ENCODE measurements at places on chromosomes 1 and 21. TPM values are rescaled to one million over a fixed set of nuclear protein-coding genes. Genes with fewer than 3 reads are reported as not detected.

DNA sequence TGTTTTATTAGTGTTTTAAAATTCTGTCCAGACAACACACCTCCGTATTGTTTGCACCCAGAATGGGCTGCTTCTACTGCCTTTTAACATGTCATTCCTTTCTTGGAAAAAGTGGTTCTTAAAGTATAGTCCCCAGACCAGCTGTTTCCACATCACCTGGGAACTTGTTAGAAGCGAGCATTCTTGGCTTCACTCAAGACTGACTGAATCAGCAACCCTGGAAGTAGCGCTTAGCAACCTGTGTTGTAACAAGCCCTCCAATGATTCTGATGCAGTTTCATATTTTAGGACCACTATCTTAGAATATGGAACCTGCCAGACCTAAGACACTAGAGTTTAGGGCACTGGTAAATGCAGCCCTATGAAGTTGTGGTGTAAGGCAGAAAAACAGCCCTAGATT lies 6.0 kb upstream of the PPIE start:
- DNase-seq: no peak

Gene LRRC3
- under 0.01 TPM for total RNA-seq

- peak; percentile 43 for DNase-seq
These were observed 20.2 kb downstream of the NFYC start for GRCh38 chr1:40711465-40712404.

GRCh38 chr1:84156210-84156621 lies 12.1 kb downstream of the PRKACB start:
- peak; percentile 74 for DNase-seq

- no peak for DNase-seq
These were observed 21.1 kb downstream of the PRXL2B start for GRCh38 chr1:2607641-2608091.

- DNase-seq: no peak
These were observed 25.0 kb downstream of the CD244 start for GRCh38 chr1:160837558-160838205.

Gene PLXNA2
- total RNA-seq: 1.9 TPM

DNA sequence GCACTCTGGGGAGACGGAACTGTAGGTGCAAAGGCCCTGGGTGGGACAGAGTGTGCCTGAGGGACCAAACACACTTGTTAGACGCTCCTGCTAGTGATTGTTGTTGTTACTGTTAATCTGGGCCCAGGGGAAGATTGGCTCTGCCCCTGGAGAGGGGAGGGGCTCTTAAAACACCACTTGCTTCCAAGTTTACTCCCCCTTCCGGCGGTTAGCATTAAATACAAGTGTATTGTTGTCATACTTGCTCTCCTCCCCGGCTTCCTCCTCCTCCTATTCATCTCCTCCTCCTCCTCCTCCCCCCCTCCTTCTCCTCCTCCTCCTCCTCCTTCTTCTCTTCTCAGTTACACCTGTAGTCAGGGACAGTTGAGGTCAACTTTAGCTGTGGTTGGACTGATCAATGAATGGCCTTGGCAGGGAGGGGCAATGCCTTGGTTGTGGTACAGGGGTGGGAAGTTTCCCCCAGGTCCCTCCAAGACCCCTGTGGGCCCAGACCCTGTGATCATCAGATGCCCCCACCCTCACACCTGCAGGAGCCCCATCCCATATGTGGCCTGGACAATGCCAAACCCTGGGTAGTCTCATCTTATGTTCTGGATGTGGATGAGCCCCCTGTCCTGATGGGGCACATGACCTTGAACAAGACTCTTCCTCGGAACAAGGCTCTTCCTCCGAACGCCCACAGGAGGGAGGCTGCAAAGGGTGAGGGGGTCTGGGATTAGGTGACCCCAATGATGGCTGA lies 217.3 kb downstream of the PTPRU start:
- peak; percentile 62 for DNase-seq

DNA sequence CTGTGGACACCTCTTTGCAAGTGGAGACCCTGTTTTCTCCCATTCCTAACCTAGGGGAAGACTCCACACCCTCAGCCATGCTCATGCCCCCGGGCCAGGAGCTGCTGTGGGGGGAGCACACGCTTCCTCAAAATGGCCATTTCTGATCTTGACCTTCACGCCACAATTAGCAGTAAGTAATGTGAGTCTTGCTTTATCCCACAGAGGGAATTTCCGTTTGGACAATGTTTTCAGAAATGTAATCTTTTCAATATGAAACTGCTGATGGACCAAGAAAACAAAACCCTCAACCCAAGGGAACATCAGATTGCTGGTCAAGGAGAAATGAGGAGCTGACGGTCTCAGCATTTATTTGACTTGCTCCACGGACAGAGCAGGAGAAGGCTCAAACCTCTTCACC lies 8.3 kb upstream of the KCNE1 start:
- DNase-seq: no peak

Gene FHAD1
- under 0.01 TPM for total RNA-seq

DNA sequence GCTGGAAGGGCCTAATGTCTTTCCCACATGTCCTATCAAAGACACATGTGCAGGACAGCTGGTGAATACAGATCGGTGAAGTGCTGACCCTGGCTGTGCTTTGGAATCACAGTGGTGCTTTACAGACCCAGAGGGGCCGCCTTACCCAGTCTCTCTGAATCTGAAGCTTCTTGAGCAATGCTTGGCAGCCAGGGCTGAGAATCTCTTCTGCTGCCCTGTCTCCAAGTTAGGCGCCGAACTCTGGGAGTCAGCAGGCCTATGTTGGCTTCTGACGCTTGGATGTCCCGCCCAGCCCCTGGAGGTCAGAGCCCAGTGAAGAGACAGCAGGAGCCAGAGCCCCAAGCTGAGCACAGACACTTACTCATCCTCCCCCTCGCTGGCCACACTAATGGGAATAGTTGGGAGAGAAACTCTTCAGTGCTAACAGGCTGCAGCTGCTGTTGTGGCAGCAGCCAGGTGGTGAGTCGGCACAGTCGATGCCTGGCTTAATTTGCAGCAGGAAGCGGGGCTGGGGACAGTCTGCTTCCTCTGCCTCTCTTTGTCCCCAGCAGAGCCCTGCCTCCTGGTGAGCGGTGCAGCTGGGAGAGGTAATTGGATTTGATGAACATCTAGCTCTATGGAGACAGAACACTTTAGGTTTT lies 68.1 kb downstream of the URB2 start:
- DNase-seq: peak; percentile 62

Gene NPHS2
- not detected for total RNA-seq

DNA sequence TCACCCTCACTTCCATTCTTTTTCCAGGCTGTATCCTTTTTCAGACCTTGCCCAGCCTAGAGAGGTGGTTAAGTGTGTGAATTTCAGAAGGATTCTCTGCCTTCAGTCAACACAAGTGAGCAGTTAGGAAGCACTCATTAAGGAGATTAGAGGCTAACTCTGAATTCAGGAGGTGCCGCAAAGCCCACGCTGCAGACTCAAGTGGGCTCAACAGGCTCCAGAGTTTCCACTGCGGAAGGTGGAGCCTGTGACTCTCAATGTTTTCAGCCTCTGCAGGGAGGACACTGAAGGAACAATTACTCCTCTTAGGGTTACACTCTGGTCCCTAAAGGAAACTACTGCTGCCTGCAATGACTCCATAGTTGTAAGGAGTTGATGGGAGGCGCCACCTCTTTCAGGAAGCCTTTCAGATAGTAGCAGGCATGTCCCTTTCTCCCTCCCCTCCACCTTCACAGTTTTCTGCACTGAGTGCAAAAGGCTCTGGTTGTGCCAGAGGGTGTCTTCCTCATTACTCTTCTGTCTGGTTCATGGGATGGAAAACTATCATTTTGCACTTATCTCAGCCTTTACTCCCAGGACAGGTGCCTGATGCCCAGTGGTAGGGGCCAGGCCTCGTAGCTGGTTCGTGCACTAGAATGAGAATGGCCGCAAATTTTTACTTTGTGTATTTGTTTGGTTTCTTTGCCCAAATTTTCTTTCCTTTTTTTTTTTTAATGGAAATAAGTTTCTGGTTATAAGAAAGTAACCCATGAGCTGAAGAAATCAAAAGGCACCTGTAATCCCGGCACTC lies 55.2 kb upstream of the SELENON start:
- no peak for DNase-seq

GRCh38 chr1:61370177-61370912 lies 288.0 kb downstream of the NFIA start:
- no peak for DNase-seq

GRCh38 chr1:85894651-85895050 lies 186.4 kb upstream of the ZNHIT6 start:
- DNase-seq: peak; percentile 52

DNA sequence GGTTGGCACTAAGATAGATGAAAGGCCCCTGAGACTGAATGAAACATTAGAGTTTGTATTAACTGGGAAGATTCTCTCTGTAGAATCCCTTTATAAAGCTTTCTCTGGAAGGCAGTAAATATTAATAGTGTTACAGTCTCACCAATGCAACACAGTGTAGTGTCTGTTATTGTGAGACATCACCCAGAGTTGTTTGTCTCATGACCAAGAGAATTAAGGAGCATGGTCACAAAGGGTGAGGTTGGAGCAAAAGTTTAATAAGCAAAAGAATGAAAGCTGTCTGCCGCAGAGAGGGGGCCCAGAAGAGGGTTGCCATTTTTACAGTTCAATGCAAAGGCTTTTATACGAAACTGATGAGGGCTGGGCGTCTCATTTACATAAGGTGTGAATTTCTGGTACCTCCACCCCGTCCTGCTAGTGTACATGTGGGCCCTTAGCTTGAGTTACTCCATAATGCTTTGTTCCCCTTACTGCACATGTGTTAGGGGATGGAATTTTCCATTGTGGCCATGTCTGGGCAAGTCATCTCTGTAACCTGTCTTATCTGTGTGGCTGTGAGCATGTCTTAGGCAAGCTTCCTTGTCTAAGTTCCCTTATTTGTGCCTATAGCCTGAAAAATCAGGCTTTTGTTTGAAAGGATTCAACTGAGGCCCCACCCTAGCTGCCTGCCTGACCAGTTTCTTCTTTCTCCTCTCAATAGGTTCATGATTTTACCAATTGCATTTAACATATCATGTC lies 184.1 kb downstream of the RASAL2 start:
- peak; percentile 30 for DNase-seq

DNA sequence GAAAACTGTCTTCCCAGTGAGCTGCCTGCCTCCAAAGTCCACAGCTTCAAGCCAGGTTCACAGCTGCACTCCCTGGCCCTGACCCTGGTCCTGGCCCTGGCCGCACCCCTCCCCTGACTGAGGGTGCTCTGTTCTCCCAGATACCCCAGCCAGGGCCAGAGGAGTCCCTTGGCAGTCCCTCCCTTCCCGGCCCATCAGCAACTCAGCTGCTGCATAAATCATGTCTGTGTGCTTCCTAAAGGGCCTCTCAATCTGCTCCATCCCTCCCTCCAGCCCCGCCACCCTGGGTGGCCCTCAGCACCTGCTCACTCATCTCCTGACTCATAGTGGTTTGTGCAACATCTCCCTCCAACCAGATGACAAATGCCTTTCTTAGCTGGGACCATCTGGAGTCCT lies 24.8 kb upstream of the C1orf174 start:
- no peak for DNase-seq

DNA sequence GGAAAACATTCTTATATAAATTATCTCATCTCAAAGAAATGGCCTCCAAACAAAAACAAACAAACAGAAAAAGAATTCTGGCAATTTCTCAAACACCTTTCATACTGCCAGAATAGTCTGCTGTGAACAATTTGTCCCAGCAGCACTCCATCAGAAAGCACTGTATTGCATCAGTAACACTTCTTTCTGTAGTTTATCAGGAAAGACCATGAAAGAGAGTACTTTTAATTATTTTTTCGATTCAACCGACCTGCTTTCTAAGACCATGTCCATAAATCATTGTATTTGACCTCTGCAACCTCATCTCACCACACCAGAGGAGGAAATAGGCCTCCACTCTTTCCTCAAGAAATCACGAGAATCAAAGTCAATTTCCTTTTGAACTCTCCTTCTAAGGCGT lies 1579.9 kb downstream of the MRPL39 start:
- no peak for DNase-seq

Gene PGBD5
- not detected for total RNA-seq

Gene DNAJB4
- 57.0 TPM for total RNA-seq

DNA sequence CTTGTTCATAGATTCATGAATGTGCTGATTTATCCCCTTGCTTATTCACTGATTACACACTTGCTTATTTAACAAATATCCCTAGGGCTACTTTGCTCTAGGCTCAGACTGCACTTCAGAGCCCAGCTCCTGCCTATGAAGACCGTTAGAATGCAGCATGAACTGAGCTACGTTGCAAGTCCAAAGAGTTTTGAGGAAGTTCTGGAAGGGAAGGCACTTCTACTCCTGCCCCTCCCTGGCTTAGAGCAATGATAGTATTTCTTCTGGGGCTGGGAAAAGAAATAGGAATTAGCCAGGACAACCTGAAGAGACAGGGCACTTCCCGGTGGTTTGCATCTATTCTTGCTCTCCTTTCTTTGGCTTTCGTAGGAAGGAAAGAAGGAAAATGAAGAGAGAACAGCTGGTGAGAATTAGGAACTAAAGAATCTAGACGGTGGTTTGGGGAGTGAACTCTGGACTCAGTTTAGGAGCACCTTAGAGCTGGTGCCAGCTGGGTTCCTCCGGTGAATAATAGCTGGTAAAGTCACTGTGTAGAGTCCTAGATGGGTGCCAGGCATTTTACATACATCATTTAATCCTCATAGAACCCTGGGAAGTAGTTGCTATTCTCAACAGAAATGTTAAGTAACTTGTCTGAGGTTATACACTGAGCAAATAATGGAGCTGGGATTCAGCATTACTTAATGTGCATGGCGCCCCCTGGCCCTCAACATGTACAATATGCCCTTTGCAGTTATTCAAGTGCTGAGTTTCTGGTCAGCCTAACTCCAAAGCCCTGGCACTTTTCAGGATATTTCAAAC lies 65.9 kb downstream of the NDUFS5 start:
- peak; percentile 84 for DNase-seq

DNA sequence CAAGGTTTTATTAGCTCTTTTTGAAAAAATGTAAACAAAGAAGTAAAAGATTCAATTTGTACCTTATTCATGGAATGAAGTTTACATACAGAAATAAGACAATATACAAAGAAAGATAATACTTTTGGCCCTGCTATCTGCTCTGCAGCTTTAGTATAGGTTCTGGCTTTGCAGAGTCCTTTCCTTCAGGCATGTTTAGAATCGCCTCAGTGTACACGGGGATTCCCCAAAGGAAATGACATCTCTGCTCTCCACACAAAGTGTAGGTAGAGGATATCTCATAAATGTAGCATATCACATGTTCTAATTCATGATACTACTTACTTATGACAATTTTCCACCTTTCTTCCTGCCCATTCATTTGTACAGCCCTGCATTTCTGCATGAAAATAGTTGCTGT lies 222.6 kb upstream of the DPYD start:
- DNase-seq: no peak

DNA sequence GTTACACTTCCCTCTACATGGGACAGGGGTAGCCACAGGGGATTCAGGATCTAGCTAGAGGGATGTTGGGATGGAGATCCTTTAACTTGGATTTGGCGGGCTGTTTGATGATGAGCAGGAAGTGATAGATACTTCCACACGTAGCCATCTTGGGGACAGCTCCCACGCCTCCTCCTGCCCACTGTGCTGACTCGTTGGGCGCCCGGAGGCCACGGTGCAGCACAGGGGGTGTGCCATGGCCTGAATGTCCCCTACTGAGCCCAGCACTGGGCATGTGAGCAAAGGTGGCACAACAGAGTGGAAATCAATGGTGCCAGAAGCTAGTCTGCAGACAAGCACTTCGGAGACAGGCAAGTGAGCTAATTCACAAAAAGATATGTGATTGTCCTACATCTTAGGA lies 31.6 kb upstream of the CCSAP start:
- no peak for DNase-seq

All from fibroblast of villous mesenchyme (primary cell).